ENCODE measurements at places on chromosomes 5 and 9. TPM values are rescaled to one million over a fixed set of nuclear protein-coding genes. Genes with fewer than 3 reads are reported as not detected.

DNA sequence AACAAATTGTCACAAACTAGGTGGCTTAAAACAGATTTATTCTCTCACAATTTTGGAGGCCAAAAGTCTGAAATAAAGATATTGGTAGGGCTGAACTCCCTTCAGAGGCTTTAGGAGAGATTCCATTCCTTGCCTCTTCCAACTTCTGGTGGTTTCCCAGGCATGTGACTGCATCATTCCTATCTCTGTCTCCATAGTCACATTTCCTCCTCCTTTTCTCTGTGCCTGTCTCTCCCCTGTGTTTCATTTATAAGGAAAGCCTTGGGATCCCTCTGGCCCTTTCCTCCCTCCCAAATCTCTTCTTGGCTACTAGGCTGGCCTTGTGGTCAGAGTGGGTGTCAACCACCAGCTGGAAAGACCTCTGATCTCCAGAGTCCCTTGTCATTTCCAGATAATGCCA, 78.2 kb downstream of the SNX18 start:
- no peak for DNase-seq

- no peak for DNase-seq
Observed at GRCh38 chr5:66620711-66621110, 24.5 kb downstream of the MAST4 start.

Gene GABBR2
- polyA plus RNA-seq, result 0.82 TPM

DNA sequence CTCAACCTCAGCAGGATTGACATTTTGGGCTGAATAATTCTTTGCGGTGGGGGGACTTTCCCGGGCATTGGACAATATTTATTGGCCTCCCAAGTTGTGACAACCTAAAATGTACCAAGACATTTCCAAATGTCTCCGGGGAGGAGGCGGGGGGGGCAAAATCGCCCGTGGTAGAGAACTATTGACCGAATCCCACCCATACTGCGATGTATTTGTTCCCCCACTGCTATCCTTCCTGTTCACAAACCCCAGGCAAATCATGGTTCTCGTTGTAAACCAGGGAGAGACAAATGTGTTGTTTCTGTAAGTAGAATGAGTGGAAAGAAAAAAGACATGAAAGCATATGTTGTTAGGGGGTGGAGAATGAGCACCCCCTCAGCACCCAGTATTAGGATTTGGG, 141.9 kb downstream of the PSAT1 start:
- no peak for DNase-seq

Gene SOHLH1
- polyA plus RNA-seq, result not detected

Gene KCNV2
- 0.27 TPM for polyA plus RNA-seq

GRCh38 chr9:127075624-127076372, 46.6 kb downstream of the ANGPTL2 start:
- no peak for DNase-seq

Gene UNC5A
- 1.7 TPM for polyA plus RNA-seq

Gene SPATA31E1
- polyA plus RNA-seq, result not detected

- DNase-seq, result no peak
Observed at GRCh38 chr5:45162974-45163373, 354.2 kb downstream of the MRPS30 start.

GRCh38 chr5:137268646-137269045, 230.5 kb downstream of the SPOCK1 start:
- DNase-seq, result no peak

Gene PCDHGA4
- 1.0 TPM for polyA plus RNA-seq

Gene CYLC2
- not detected for polyA plus RNA-seq

Gene MAN2A1
- polyA plus RNA-seq, result 40.4 TPM

DNA sequence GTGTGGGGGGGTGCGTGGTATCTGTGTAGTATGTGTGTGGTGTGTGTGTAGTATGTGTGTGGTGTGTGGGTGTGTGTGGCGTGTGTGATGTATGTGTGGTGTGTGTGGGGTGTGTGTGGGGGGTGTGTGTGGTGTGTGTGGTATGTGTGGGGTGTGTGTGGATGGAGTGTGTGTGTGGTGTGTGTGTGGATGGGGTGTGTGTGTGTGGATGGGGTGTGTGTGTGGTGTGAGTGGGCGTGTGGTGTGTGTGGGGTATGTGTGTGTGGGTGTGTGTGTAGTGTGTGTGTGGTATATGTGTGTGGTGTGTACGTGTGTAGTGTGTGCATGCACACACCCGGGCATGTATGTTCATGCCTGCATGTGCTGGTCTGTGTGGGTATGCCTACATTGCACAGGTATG, 420.9 kb upstream of the DAP start:
- no peak for DNase-seq

GRCh38 chr5:109853377-109853776, 163.7 kb downstream of the MAN2A1 start:
- peak; percentile 9 for DNase-seq

- DNase-seq, result no peak
Observed at GRCh38 chr5:66769030-66769733, 173.0 kb downstream of the MAST4 start.

Gene FAM200C
- 10.9 TPM for polyA plus RNA-seq

Gene GABRP
- polyA plus RNA-seq, result 0.90 TPM
